ENCODE measurements at places on chromosomes 5 and 9. TPM values are rescaled to one million over a fixed set of nuclear protein-coding genes. Genes with fewer than 3 reads are reported as not detected.

DNA sequence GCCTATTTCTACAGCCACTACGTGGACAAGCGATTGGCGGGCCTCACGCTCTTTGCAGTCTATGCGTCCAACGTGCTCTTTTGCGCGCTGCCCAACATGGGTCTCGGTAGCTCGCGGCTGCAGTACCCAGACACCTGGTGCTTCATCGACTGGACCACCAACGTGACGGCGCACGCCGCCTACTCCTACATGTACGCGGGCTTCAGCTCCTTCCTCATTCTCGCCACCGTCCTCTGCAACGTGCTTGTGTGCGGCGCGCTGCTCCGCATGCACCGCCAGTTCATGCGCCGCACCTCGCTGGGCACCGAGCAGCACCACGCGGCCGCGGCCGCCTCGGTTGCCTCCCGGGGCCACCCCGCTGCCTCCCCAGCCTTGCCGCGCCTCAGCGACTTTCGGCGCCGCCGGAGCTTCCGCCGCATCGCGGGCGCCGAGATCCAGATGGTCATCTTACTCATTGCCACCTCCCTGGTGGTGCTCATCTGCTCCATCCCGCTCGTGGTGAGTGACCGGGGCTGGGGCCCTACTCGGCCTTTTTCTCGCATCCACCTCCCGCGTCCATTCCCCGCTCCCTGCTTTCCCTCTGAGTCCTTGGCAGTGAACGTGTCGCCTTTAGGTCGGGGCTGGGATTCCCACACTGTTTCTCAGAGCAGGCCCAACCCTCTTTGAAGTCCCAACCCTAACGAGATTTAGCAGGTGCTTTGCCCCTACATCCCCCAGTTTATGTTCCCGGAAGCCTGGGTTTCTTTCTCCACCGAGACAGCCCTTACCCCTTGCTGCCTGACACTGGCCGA, 1.8 kb downstream of the PTGER4 start:
- H3K36me3 ChIP-seq: peaks cover 63% of the 10 kb centered on the region
- peak overlapping the region; percentile 96 for H3K27ac ChIP-seq
- peak; percentile 30 for DNase-seq
- H3K27me3 ChIP-seq: no peaks in the 10 kb centered on the region
- H3K4me1 ChIP-seq: peaks cover 52% of the 10 kb centered on the region

DNA sequence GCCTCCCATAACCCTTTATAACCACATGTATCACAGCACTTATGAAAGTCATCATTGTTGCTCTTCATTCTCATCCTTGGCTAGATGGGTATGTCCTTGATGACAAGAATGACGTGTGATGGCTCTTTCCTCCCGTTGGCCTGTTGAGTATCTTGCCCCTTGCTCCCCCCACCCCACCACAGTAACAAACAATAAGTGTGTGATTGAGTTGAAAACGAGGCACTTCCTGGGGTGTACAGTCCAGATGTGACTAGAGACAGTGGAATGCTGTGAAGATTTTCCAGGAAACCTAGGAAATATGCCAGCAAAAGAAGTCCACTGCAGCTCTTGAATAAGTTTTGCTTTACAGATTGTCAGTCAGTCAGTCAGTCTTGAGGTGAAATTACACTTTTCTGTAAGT, 262.5 kb downstream of the ELAVL2 start:
- H3K4me3 ChIP-seq: no peak overlapping the region
- H3K4me1 ChIP-seq: no peaks in the 10 kb centered on the region
- DNase-seq: no peak
- H3K27ac ChIP-seq: no peak overlapping the region

DNA sequence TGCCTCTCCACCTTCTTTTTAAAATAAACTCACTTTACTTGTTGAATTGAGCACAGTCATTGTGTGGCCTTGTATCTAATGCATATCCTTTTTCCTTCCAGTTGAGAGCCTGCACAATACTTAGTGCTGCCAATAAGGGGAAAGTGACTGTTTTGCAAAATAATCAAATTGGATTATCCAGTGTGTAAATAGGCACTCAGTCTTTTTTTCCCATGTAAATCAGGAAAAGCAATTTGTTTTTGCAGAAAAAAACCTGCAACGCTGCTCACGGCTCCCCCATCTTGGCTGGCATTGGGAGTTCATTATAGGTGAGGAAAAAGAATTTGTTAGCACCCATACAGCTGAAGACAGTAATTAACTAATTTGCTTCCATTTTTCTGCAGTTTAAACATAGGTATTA, 299.9 kb downstream of the CSNK1G3 start:
- no peak overlapping the region for H3K4me3 ChIP-seq
- no peak for DNase-seq
- H3K4me1 ChIP-seq: no peaks in the 10 kb centered on the region

DNA sequence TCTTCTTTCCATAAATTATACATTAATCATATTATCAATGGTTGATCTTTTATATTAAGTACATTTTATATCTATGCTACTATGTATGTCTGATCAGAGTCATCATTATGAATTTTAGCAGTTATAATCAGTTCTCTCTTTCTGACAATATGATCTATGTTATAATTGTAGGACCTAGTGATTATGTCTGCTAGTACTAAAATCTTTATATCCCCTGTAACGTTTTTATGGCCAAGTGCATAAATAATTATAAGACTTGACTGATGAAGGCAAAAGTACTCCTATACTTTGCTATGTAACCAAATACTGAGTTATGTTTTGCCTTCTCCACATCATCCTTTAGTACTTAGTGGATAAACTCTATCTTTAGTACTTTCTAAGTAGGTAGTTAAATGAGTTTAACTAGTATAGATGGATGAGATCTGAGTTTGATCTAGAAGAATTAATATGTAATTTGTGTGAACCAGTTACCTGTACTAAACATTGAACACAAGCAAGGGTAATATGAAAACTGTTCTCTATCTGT, 75.4 kb downstream of the SLF1 start:
- H3K36me3 ChIP-seq: peaks cover 8% of the 10 kb centered on the region
- DNase-seq: no peak
- no peak overlapping the region for H3K4me3 ChIP-seq
- no peak overlapping the region for H3K27ac ChIP-seq
- H3K27me3 ChIP-seq: no peaks in the 10 kb centered on the region
- H3K4me1 ChIP-seq: no peaks in the 10 kb centered on the region

DNA sequence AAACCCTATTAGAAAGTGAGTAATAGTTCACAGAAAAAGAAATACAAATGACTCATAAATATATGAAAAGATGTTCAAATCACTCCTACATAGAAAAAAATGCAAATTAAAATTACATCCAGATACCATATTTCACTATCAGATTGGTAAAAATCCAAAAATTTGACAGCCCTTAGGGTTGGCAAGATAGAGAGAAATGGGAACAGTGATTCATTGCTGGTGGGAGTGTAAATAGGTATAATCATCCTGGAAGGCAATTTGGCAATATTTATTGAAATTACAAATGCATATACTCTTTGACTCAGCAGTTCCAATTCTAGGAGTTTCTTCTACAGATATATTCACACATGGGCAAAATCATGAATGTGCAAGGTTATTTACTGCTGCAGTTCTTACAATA, 273.5 kb downstream of the NR2F1-AS1 start:
- no peaks in the 10 kb centered on the region for H3K4me1 ChIP-seq
- DNase-seq: no peak
- no peak overlapping the region for H3K27ac ChIP-seq
- no peaks in the 10 kb centered on the region for H3K27me3 ChIP-seq
- no peaks in the 10 kb centered on the region for H3K36me3 ChIP-seq

GRCh38 chr5:51033215-51033614, 350.0 kb upstream of the ISL1 start:
- DNase-seq: no peak
- no peak overlapping the region for H3K27ac ChIP-seq
- H3K27me3 ChIP-seq: no peaks in the 10 kb centered on the region
- no peaks in the 10 kb centered on the region for H3K36me3 ChIP-seq
- no peak overlapping the region for H3K4me3 ChIP-seq
- H3K4me1 ChIP-seq: no peaks in the 10 kb centered on the region

DNA sequence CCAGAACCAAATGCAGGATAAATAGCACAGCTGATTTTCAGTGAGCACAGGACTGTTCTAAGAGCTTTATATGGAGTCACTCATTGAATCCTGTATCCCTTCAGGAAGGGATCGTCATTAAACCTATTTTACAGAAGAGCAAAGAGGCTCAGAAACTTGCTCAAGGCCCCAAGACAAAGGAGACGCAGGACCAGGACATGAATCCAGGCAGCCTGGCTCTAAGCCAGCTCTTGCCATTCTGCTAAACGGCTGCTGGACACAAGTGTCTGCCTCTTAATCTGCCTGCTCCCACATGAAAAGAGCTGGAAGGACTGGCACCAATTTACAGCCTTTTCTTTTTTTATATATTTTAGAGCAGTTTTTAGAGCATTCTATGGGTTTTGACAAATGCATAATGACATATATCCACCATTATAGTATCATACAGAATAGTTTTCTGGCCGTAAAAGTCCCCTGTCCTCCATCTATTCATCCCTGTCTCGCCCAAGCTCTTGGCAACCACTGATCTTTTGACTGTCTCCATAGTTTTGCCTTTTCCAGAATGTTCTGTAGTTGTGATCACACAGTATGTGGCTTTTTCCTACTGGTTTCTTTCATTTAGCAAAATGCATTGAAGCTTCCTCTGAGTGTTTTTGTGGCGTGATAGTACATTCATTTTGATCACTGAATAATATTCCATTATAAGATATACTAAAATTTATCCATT, 37.5 kb downstream of the RETREG1 start:
- no peak for DNase-seq
- peaks cover 11% of the 10 kb centered on the region for H3K36me3 ChIP-seq
- H3K27me3 ChIP-seq: no peaks in the 10 kb centered on the region
- H3K27ac ChIP-seq: no peak overlapping the region
- no peak overlapping the region for H3K4me3 ChIP-seq

SEMA5A gene
- total RNA-seq: 0.62 TPM

NEURL1B gene
- 0.37 TPM for total RNA-seq

TAF1L gene
- not detected for total RNA-seq

Data from activated T-helper 2 cell treated with anti-CD3 and anti-CD28 coated beads, Interferon-gamma antibody, Interleukin-2, Interleukin-4, amounts not matched to agents 10 μg/mL and 5 μg/mL and 100 μg/mL, durations not matched to agents 14 hours and 24 hours and 36 hours (primary cell).